ENCODE measurements at places on chromosomes 11 and 22. TPM values are rescaled to one million over a fixed set of nuclear protein-coding genes. Genes with fewer than 3 reads are reported as not detected.

- peaks cover 7% of the 10 kb centered on the region for H3K36me3 ChIP-seq
- peaks cover 1% of the 10 kb centered on the region for H3K4me1 ChIP-seq
- DNase-seq: no peak
- H3K4me3 ChIP-seq: no peak overlapping the region
- no peaks in the 10 kb centered on the region for H3K27me3 ChIP-seq
- H3K27ac ChIP-seq: no peak overlapping the region
Observed at GRCh38 chr11:75461151-75461550, 28.1 kb upstream of the KLHL35 start.

GRCh38 chr11:11463405-11463804 lies 110.4 kb upstream of the CSNK2A3 start:
- H3K27ac ChIP-seq: no peak overlapping the region
- DNase-seq: no peak
- no peak overlapping the region for H3K4me3 ChIP-seq
- H3K27me3 ChIP-seq: no peaks in the 10 kb centered on the region

GRCh38 chr11:69915151-69915500 lies 95.9 kb upstream of the FGF3 start:
- no peaks in the 10 kb centered on the region for H3K4me1 ChIP-seq
- no peak overlapping the region for H3K27ac ChIP-seq
- peaks cover 11% of the 10 kb centered on the region for H3K27me3 ChIP-seq
- DNase-seq: no peak
- H3K4me3 ChIP-seq: no peak overlapping the region

GRCh38 chr11:34148504-34149165 lies 43.2 kb downstream of the NAT10 start:
- H3K36me3 ChIP-seq: peaks cover 92% of the 10 kb centered on the region
- no peak overlapping the region for H3K27ac ChIP-seq
- peaks cover 31% of the 10 kb centered on the region for H3K4me1 ChIP-seq

- H3K4me1 ChIP-seq: no peaks in the 10 kb centered on the region
- no peak overlapping the region for H3K27ac ChIP-seq
- H3K27me3 ChIP-seq: no peaks in the 10 kb centered on the region
- H3K4me3 ChIP-seq: no peak overlapping the region
Observed at GRCh38 chr11:127451861-127452260, 451.3 kb upstream of the KIRREL3 start.

DNA sequence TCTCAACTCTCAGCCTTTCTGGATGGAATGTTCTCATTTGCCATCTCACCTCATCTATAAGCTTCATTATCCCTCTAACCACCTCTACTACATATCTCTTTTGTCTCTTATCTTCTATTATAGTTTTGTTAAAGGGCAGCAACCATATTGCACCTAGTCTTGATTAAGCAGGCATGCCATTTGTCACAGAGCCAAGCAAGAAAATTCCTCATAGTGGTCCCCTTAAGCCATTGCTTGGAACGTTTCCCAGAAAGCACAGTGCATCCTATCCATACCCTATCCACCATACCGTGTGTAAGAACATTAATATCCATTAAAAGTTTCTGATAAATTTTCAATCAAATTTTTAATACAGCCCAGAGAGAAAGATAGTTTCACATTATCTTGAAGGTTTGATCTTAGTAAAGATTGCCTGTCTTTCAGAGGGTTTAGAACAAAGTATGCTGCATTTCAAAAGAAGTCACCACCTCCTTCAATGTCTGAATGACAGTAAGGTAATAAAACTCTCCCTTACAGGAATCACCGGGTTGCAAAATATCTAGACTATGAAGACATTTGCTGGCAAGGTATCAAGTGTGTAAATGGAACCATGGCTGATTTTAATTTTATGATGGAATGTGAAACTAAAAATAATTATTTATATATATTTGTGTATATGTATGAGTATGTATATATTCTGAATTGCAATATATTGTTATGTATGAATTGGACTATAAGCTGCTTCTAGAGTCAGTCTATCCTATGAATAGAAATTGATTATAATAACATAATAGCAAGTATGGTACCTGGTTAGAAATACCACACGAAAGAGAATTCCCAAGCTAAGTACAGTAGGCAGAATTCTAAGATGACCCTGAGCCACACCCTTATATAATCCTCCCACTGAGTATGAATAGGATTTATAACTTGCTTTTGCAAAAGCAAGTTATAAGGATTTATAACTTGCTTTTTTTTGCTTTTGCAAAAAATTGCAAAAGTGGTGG lies 1296.3 kb downstream of the LRRC4C start:
- no peaks in the 10 kb centered on the region for H3K4me1 ChIP-seq
- H3K27ac ChIP-seq: no peak overlapping the region
- no peak overlapping the region for H3K4me3 ChIP-seq

- no peak overlapping the region for H3K27ac ChIP-seq
- H3K4me1 ChIP-seq: peaks cover 47% of the 10 kb centered on the region
- H3K36me3 ChIP-seq: peaks cover 20% of the 10 kb centered on the region
- H3K27me3 ChIP-seq: no peaks in the 10 kb centered on the region
- H3K4me3 ChIP-seq: no peak overlapping the region
Observed at GRCh38 chr11:74006743-74007304, 2.1 kb downstream of the UCP3 start.

DNA sequence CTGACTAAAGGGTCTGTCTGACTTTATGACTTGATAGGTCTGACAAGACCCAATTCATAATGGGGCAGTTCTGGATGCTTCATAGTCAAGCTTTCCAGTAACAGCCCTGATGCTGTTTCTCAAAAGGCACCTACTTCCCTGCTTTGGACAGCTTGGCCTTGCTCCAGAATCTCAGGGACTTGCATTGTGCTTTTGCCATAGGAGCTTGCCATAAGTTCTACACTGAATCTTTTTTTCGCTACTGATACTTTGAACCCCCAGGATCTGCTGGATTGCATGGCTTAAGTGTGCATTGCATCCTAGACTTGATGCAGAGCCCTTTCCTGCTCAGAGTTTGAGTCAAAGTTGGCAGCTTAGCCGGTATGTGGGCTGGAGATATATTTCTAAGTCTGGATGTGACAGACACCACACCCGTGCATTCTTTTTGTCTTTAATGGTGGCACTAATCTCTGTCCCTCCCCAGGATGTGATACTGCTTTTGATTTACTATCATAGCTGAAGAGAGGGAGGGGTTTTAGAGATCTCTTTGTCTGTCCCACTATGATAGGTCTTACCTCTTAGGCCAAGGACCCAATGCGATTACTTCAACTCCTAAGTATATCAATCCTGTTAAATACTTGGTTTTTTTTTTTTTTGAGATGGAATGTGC lies 16.9 kb upstream of the SLC3A2 start:
- H3K4me1 ChIP-seq: peaks cover 8% of the 10 kb centered on the region
- no peaks in the 10 kb centered on the region for H3K27me3 ChIP-seq
- H3K4me3 ChIP-seq: no peak overlapping the region

GRCh38 chr11:121512468-121513465 lies 60.0 kb upstream of the SORL1-AS1 start:
- DNase-seq: no peak
- H3K4me1 ChIP-seq: peaks cover 19% of the 10 kb centered on the region
- H3K36me3 ChIP-seq: peaks cover 80% of the 10 kb centered on the region
- H3K27me3 ChIP-seq: no peaks in the 10 kb centered on the region

- H3K27me3 ChIP-seq: peaks cover 2% of the 10 kb centered on the region
- H3K36me3 ChIP-seq: no peaks in the 10 kb centered on the region
- H3K4me3 ChIP-seq: peak overlapping the region; percentile 87
- peaks cover 40% of the 10 kb centered on the region for H3K4me1 ChIP-seq
- peak overlapping the region; percentile 73 for H3K27ac ChIP-seq
- peak; percentile 27 for DNase-seq
Observed at GRCh38 chr11:64447831-64448598, 89.1 kb downstream of the RPS6KA4 start.

DNA sequence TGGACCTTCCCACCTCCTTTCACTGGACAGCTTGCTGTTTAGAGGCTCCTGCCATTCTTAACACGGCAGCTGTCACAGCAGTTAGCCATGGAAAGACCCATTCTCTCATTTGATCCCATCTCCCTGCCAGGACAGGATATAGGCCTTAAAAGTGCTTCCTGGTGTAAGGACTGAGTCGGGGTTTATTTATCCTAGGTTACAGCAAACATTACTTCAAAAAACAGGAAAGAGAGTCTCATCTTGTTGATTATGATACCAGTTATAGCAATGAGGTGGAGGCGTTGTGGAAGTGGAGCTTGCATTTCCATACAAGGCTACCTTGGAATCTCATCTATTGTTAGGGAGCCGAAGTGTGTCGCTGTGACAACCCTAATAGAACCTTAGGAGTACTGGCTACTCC lies 17.4 kb upstream of the ETS1 start:
- H3K27me3 ChIP-seq: no peaks in the 10 kb centered on the region
- peaks cover 70% of the 10 kb centered on the region for H3K4me1 ChIP-seq
- H3K4me3 ChIP-seq: no peak overlapping the region

- H3K4me1 ChIP-seq: no peaks in the 10 kb centered on the region
- no peak overlapping the region for H3K27ac ChIP-seq
- H3K27me3 ChIP-seq: peaks cover 33% of the 10 kb centered on the region
- H3K4me3 ChIP-seq: no peak overlapping the region
Observed at GRCh38 chr22:19641983-19642451, 72.3 kb upstream of the SEPTIN5 start.

GRCh38 chr11:120465921-120466534 lies 45.5 kb upstream of the GRIK4 start:
- no peaks in the 10 kb centered on the region for H3K27me3 ChIP-seq
- no peaks in the 10 kb centered on the region for H3K4me1 ChIP-seq
- H3K27ac ChIP-seq: no peak overlapping the region
- DNase-seq: no peak

DNA sequence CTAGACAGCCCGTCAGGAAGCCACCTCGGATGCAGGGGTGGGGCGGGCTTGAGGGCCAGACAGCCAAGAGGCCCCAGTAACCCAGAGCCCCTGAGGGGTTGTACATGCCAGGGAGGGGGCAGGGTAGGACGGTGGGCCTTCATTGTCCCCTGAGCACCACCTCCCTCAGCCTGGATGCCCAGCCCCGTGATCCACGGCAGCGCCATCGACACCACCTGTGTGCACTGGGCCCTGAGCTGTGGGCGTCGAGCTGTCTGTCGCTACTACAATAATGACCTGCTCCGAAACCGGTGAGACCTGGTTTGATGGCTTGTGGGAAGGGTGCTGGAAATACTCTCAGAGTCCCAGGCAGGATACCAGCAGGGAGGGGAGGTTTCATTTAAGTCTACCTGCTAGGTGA lies 37.4 kb upstream of the TPBGL start:
- no peak for DNase-seq
- no peaks in the 10 kb centered on the region for H3K4me1 ChIP-seq
- H3K27ac ChIP-seq: no peak overlapping the region
- H3K4me3 ChIP-seq: no peak overlapping the region
- no peaks in the 10 kb centered on the region for H3K36me3 ChIP-seq

DNA sequence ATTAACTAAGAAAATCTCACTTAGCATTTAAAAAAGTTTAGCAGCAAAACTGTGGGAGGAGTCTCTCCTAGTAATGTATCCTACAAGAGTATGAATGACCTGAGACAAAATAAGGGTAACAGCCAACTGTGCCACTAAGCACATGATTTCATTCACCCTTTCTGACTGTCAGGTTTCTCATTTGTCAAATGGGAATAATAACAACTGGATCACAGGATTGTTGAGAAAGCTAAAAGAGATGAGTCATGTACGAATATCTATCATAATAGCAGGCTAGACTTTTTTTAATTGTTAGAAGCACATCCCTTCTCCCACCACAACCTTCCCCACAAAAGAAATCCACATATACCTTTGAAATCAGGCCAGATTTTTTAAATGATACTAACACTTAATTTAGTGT lies 39.5 kb downstream of the MTMR2 start:
- no peak overlapping the region for H3K27ac ChIP-seq
- H3K4me3 ChIP-seq: no peak overlapping the region
- H3K27me3 ChIP-seq: no peaks in the 10 kb centered on the region
- DNase-seq: no peak

DNA sequence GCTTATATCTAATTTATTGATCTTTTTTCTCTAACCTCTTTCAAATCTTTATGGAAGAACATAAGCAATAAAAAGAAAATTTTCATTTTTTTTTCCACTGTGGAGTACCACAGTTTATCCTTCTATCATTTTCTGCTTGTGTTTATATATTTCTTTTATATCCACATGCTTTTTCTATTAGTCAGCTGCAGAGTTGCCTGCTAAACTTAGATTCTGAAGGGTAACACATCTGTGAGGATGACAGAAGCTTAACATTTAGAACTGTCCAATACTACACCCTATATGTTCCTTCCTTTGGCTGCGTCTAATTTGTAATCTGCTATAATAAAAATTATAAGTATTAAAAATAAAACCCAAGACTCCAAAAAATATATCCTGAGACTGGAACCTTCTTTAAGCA lies 20.8 kb downstream of the CCDC90B start:
- no peak for DNase-seq
- H3K4me3 ChIP-seq: no peak overlapping the region
- no peaks in the 10 kb centered on the region for H3K27me3 ChIP-seq
- H3K36me3 ChIP-seq: peaks cover 84% of the 10 kb centered on the region
- H3K4me1 ChIP-seq: peaks cover 14% of the 10 kb centered on the region

- DNase-seq: no peak
- H3K4me1 ChIP-seq: no peaks in the 10 kb centered on the region
- no peaks in the 10 kb centered on the region for H3K27me3 ChIP-seq
- no peak overlapping the region for H3K4me3 ChIP-seq
- no peak overlapping the region for H3K27ac ChIP-seq
Observed at GRCh38 chr11:28619846-28620540, 511.8 kb downstream of the METTL15 start.

GRCh38 chr11:106920899-106921509 lies 97.3 kb downstream of the GUCY1A2 start:
- H3K27me3 ChIP-seq: no peaks in the 10 kb centered on the region
- H3K36me3 ChIP-seq: no peaks in the 10 kb centered on the region
- H3K4me1 ChIP-seq: no peaks in the 10 kb centered on the region

GRCh38 chr11:6630632-6631291 lies 11.5 kb upstream of the TPP1 start:
- H3K4me3 ChIP-seq: no peak overlapping the region
- DNase-seq: no peak
- H3K27me3 ChIP-seq: no peaks in the 10 kb centered on the region
- no peaks in the 10 kb centered on the region for H3K36me3 ChIP-seq
- peaks cover 20% of the 10 kb centered on the region for H3K4me1 ChIP-seq

GRCh38 chr11:131518305-131518838 lies 148.0 kb downstream of the NTM start:
- no peaks in the 10 kb centered on the region for H3K36me3 ChIP-seq
- H3K27ac ChIP-seq: no peak overlapping the region
- DNase-seq: no peak
- no peaks in the 10 kb centered on the region for H3K4me1 ChIP-seq
- H3K4me3 ChIP-seq: no peak overlapping the region

GRCh38 chr11:96237766-96238266 lies 105.2 kb downstream of the MAML2 start:
- H3K36me3 ChIP-seq: peaks cover 8% of the 10 kb centered on the region
- no peaks in the 10 kb centered on the region for H3K27me3 ChIP-seq
- peaks cover 34% of the 10 kb centered on the region for H3K4me1 ChIP-seq
- H3K4me3 ChIP-seq: no peak overlapping the region
- no peak overlapping the region for H3K27ac ChIP-seq

Gene ABTB2
- total RNA-seq: 68.6 TPM

Gene SAAL1
- total RNA-seq: 34.4 TPM

Gene P2RX6
- total RNA-seq: 0.67 TPM

Gene KCNC1
- not detected for total RNA-seq

Gene MRGPRF
- not detected for total RNA-seq

Gene MS4A1
- 2,024 TPM for total RNA-seq

Gene MMP13
- not detected for total RNA-seq

Gene SLC22A9
- total RNA-seq: not detected

Gene ACTN3
- total RNA-seq: not detected

Gene OR2AG2
- total RNA-seq: not detected

Gene ARHGEF17
- total RNA-seq: not detected

Gene OR52E5
- total RNA-seq: not detected

Gene NRGN
- 1.0 TPM for total RNA-seq

Gene NOX4
- total RNA-seq: not detected

Gene NPAS4
- total RNA-seq: not detected

Gene BID
- 78.9 TPM for total RNA-seq

Gene CARD18
- total RNA-seq: not detected
